Thymus (tissue), 14 donors: ENCODE measurements at places on chromosomes 2 and 18.

DNA sequence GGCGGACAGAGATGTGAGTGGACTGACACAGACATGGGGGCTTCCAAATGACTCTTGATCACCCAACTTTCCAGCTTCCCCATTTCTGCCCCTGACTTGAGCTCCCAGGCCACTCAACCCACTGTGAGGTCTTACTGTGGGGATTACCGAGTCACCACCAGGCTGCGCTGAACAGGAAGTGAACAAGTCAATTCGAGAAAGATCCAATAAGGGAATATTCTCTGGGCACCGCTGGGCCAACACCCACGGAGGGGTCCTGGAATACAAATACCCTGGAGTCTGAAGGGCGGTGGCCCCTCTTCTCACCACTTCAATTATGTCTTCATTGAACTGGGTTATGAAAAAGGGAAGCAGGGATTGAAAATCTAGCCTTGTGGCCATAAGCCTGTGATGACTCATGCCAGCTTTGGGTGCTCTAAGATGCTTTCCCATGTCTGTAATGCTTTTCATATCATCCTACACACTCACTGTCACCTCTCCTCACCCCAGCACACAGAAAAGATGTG lies 37.7 kb downstream of the BCL11A start:
- DNase-seq, result no peak

DNA sequence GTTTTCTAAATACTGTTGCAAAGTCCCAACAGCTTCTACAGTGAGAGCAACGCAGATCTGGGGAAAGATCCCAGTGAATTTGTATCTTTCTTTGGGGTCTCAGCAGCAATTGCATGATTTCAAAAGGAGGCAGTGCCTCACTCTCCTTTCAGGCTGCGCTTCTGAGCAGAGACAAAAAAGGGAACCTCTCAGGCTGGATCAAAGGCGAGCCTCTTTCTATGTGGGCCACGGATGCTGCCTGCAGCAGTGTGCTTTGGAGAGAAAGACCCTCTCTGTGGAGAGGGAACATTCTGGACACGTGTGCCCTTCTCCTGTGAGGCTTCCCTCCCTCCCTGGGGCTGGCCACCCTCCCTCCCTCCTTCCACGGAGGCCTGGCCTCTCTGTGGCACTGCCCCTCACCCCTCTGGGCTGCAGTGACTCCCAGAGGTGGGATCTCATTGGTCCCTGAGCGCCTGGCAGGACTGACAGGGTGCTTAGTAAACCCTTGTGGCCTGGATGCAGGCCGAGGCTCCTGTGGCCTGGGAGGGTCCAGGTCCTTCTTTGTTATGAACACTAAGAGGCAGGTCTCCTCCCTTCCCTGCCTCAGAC lies 21.6 kb upstream of the PDIA6 start:
- no peak for DNase-seq

GRCh38 chr2:225998653-225999052 lies 599.1 kb downstream of the NYAP2 start:
- DNase-seq, result no peak

DNA sequence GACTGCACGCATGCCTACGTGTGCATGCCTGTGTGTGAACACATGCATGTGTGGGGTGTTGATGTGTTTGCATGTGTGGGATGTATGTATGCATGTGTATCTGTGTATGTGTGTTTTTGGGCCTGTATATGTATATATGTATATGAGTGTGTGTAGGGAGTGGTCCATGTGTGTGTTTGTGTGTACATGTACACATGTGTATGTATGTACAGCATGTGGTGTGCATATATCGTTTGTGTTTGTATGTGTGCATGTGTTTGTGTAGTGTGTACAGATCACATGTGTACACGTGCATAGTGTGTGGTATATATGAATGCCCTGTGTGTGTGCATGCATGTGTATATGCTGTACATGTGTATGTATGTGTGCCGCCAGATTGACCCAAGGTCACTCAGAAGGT lies 54.2 kb upstream of the ASB18 start:
- no peak for DNase-seq

- no peak for DNase-seq
Measured at GRCh38 chr18:66872277-66872676, 268.4 kb upstream of the CDH19 start.
